EH (cell line): ENCODE measurements at places on chromosomes 16 and 17.
A peak's percentile ranks its signal among the peaks of the same experiment; 100 is the strongest.

- DNase-seq: no peak
These were observed 7.1 kb upstream of the HOXB9 start for GRCh38 chr17:48633266-48633677.

DNA sequence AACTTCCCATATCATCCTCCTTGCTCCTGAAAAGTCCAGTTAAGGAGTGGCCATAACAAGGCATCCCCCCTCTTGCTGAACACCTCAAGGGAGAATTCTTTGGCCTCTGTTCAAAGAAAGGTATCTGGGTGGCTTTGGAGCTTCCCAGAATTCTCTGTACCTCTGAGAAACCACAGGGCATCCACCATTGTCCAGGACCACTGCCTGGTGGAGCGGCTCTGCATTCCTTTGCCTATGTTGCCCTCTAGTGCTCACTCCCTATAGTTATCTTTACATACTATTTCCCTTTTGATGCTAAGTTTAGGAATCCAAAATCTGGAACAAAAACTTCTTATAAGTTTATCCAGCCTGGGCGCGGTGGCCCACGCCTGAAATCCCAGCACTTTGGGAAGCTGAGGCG is 30.3 kb downstream of the CHD9NB start:
- peak; percentile 66 for DNase-seq

DNA sequence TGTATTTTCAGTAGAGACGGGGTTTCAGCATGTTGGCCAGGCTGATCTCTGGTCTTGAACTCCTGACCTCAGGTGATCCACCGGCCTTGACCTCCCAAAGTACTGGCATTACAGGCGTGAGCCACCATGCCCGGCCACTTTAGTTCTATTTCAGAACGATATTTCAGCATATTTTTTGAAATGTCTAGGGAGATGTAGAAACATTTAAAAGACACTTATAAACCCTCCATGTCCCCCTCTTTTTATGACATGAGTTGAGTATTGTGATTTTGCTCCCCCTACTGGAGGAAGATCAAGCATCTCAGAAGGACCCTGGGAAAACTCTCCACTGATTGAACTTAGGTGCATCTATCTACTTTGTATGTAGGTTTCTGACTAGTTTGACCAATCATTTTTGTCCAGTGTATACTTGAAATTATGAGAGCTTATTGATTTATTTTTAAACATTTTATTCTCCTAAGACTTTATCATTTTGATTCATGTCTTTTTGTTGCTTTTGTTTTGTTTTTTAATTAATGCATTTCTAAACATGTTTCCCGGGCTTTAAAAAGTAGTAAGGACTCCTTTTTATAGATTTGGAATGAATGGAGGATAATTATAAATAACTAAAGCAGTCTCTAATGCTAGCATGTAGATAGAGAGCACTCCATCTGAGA is 105.1 kb downstream of the CHD9 start:
- peak; percentile 64 for DNase-seq

DNA sequence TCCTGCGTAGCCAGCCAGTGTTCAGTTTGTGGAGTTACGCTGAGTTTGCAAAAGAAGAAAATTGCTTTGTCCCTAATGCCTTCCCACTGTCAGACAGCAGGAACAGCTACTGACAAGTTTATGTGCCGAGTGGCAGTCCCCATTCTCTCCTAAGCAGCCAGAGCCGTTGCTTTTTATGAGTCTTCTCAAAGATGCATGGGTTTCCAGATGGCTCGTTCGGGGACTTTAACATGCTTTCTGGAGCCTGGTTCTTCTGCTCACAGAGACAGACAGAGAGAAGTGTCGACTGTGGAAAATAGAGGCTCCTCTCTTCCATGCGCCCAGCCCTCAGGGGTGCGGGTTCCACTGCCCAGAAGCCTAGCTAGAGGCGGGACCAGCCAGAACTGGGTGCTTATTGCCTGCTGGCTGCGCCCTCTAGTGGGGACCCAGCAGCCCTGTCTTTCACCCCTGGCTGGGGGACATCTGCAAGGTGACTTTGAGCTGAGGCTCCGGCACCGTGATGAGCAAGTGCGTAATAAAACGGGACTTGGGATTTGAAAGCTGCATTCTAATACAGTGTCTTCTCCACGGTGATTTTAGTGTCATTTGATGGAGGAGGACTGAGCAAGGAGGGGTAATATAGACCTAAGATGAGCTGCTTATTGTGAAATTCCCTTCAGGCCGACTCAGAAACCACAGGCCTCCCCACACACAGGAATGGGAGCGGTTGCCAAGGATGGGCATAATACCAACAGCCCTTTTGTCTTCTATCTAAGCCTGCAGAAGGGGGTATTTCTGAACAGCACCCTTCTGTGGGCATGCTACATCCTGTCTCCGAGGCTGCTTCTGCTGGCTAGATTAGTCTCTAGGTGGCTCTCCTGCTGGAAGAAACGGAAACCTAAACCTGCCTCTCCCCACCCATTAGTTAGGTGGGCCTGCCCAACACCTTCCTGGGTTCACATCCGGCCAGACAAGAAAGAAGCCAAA is 73.1 kb downstream of the CCDC182 start:
- peak; percentile 81 for DNase-seq

GRCh38 chr17:56298846-56299245 is 145.6 kb downstream of the ANKFN1 start:
- no peak for DNase-seq

- DNase-seq: no peak
These were observed 27.1 kb upstream of the LASP1NB start for GRCh38 chr17:38898291-38898679.

- no peak for DNase-seq
These were observed 5.9 kb downstream of the RANBP10 start for GRCh38 chr16:67800338-67800926.

DNA sequence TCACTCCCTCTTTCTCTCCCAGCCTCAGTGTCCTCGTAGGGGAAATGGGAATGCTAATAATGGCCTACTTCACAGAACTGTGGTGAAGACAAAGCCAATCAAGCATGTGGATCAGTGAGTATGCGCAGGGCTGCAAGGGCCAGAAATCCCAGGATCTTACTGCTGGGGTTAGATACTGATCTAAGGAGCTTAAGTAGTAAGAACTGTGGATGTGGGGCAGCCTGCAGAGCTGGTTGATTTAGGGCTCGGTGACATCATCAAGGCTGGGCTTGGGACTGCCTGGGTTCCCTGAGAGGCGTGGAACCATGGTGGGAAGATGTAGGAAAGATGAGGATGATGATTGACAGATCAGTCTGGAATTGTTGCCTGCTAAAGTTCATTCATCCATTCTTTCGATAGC is 25.6 kb downstream of the GOSR2 start:
- DNase-seq: no peak

- no peak for DNase-seq
These were observed 5.3 kb downstream of the NLK start for GRCh38 chr17:28047806-28048205.

DNA sequence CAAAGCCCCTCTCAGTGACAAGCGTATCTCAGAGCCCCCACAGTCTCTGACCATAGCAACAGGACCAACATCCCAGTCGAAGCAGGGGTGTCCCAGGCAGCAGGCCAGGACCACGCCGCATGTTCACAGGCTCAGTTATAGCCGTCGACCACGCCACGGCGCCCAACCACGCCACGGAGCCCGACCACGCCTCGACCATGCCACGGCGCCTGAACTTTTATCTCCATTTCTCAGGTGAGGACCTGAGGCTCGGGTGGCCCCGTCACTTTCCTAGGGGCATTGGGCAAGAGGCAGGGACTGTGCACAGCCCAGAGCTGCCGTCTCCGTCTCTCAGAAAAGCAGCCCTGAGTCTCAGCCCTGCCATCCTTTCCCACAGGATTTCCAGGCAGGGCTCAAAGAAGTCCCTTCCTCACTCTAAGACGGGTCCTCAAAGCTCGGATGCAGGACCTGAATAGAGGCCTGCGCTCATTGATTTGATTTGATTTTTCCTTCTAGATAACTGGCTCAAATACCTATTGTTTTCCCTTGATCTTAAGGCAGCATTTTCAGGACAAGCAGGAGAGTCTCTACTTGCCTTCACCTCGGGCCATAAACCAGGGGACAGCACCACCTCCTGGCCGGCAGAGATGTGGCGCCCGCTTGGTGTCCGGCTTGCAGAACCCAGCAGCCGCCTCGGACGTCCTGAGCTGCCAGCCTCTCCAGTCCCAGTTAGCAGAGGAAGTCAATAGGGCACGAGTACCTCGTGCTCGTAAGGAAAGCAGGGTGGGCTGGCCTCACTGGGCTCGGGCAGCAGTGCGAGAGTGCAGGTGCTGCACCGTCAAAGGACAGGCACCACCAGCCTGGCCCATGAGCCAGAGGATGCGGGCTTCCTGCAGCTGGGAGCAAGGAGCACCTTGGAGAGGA is 38.8 kb downstream of the C16orf95 start:
- peak; percentile 81 for DNase-seq

DNA sequence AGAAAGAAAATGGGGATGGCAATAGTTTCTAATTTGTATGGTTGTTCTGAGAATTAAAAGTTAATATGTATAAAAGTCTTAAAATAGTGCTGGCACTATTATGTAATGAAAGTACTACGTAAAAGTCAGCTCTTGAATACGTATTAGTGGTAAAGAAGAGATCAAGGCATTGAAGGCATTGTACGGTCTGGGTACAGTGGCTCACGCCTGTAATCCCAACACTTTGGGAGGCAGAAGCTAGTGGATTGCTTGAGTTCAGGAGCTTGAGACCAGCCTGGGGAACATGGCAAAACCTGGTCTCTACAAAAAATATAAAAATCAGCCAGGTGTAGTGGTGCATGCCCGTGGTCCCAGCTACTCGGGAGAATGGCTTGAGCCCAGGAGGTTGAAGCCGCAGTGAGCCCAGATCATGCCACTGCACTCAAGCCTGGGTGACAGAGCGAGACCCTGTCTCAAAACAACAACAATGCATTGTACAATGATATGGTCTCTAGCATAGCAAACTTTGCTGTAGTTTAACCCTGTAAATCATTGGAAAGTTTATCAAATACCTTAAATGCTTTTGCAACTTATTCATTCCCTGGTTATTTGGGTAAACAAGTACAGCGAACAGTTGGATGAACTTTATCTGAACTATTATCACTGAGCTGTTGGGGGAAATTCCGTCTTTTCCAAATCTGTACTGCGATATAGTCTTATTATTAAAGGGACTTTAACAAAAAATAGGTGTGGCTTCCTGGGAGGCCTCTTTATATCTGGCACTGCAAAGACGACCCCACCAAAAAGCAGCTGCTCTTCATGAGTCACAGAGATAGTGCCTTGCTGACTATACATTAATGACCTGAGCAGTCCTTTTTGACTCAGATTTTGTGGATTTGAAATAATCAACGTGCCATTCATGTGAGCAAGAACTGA is 73.6 kb downstream of the GPRC5B start:
- DNase-seq: peak; percentile 76

DNA sequence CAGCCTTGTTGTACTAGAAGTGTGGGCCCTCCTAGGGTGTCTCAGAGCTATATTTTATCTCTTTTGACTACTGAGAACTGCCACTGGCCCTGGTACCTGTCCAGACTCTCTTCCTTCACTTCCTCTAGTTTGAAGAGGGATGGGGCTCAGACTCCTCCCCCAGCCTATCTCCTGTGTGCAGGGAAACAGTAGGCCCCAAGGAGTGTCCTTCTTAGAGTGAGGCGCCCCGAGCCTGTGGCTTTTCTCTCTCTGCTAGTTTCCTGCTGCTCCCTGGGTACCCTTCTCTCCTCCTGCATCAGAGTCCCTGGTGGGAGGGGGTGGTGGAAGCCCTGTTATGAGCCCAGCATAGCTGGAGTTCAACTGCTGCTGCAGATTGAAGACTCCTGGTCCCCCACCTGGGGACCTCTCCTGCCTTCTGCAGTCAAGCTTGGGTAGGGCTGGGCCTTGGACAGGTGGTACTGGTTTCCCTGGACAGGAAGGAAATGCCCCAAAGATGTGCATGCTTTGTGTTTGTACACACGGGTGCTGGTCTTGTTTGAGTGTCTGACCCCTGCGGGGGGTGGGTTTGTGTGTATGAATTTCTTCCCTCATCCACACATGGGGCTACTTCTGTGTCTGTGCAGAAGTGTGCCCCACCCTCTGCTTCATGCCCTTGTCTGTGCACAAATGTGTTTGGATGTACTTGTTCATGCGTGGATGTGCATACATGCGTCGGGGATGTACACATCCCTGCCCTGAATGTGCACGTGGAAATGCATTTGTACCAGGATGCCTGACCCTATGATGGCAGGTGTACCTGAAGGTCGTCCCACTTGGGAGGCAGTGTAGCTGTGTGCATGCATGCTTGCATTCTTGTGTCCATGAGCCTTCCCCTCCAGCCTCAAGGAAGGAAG is 6.9 kb downstream of the RARA start:
- no peak for DNase-seq

DNA sequence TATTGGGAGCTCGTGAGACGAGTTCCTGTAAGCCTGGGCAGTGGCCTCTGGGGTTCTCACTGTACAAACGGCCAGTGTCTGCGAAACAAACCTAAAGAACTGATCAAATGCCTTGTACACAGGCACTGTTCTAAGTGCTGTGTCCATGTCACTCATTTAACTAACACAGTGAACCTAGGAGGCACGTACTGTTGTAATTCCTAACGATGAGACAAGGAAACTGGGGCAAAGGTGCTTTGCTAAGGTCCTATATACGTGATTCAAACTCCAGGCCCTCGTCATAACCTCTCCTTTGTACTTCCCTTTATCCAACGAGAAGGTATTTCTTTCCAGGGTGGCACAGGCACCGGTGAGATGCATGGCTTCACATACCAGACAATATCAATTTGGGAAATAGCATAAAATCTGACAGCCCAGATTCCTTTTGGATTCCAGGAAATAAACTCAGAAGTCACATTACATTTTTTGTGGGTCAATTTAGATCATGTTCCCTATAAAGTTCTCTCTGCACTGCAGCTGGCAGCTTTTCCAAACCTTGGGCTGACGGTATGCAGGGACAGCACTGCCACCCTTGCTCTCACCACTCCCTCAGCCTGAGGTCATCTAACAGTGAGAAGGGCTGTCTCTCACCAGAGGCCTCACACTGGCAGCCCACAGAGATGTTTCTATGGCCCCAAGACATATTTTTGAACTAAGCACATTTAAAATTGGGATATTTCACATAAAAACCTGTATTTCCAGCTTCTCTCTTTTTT is 18.3 kb downstream of the GLYR1 start:
- peak; percentile 46 for DNase-seq

GRCh38 chr17:7280519-7281073 is 922 bp upstream of the SLC2A4 start:
- peak; percentile 78 for DNase-seq

DNA sequence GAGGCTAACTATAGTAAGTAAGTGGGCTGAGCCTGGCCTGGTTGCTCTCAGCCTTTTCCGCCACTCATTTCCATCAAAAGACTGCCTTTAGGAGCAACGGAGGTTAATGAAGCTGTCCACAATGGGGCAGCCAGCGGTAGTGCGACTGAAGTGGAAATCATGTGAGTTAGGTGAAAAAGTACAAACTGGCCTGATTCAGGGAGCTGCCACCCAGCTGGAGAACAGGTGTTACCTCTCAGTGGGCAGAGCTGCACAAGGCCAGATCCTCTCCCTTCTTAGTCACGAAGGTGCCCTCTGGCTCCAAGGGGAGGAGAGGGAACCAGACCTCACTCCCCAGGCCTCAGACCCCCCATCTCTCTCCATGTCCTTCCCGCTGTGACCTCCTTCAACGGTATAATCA is 34.4 kb upstream of the CDRT4 start:
- DNase-seq: no peak
